ENCODE measurements at places on chromosomes 11 and 22. TPM values are rescaled to one million over a fixed set of nuclear protein-coding genes. Genes with fewer than 3 reads are reported as not detected.

GRCh38 chr22:29012952-29013351 lies 48.7 kb downstream of the C22orf31 start:
- H3K4me1 ChIP-seq, result peaks cover 7% of the 10 kb centered on the region
- peaks cover 2% of the 10 kb centered on the region for H3K36me3 ChIP-seq
- peaks cover 27% of the 10 kb centered on the region for H3K27me3 ChIP-seq
- no peak overlapping the region for H3K4me3 ChIP-seq
- no peak for DNase-seq
- H3K27ac ChIP-seq, result no peak overlapping the region

DNAJB7 gene
- total RNA-seq, result not detected

- H3K27ac ChIP-seq, result no peak overlapping the region
- H3K4me3 ChIP-seq, result no peak overlapping the region
- H3K36me3 ChIP-seq, result no peaks in the 10 kb centered on the region
- peaks cover 12% of the 10 kb centered on the region for H3K4me1 ChIP-seq
- H3K27me3 ChIP-seq, result peaks cover 54% of the 10 kb centered on the region
Measured at GRCh38 chr22:48908547-48908946, 919.1 kb downstream of the BRD1 start.

GRCh38 chr11:115518983-115519628 lies 14.9 kb upstream of the CADM1 start:
- H3K4me1 ChIP-seq, result no peaks in the 10 kb centered on the region
- no peak overlapping the region for H3K4me3 ChIP-seq
- no peak for DNase-seq
- H3K36me3 ChIP-seq, result peaks cover 4% of the 10 kb centered on the region
- peaks cover 13% of the 10 kb centered on the region for H3K27me3 ChIP-seq
- H3K27ac ChIP-seq, result no peak overlapping the region

GRCh38 chr22:35480627-35481550 lies 59.7 kb upstream of the RASD2 start:
- DNase-seq, result no peak
- H3K4me1 ChIP-seq, result no peaks in the 10 kb centered on the region

GRCh38 chr11:69538854-69539253 lies 57.4 kb downstream of the LINC01488 start:
- no peak for DNase-seq
- H3K27ac ChIP-seq, result no peak overlapping the region
- no peaks in the 10 kb centered on the region for H3K36me3 ChIP-seq
- H3K4me1 ChIP-seq, result peaks cover 9% of the 10 kb centered on the region

GRCh38 chr11:66068923-66069714 lies 953 bp upstream of the PACS1 start:
- H3K4me3 ChIP-seq, result peak overlapping the region; percentile 97
- no peaks in the 10 kb centered on the region for H3K27me3 ChIP-seq
- H3K4me1 ChIP-seq, result peaks cover 52% of the 10 kb centered on the region
- peak; percentile 38 for DNase-seq
- H3K27ac ChIP-seq, result peak overlapping the region; percentile 98

GRCh38 chr22:49192180-49192856 lies 635.4 kb downstream of the BRD1 start:
- no peak overlapping the region for H3K4me3 ChIP-seq
- H3K27me3 ChIP-seq, result peaks cover 18% of the 10 kb centered on the region
- no peaks in the 10 kb centered on the region for H3K36me3 ChIP-seq
- no peak overlapping the region for H3K27ac ChIP-seq

GRCh38 chr11:56917708-56918400 lies 70.9 kb upstream of the OR5AK2 start:
- no peak overlapping the region for H3K27ac ChIP-seq
- H3K27me3 ChIP-seq, result peaks cover 5% of the 10 kb centered on the region
- DNase-seq, result no peak

OR52N4 gene
- 2.6 TPM for total RNA-seq

GRCh38 chr11:75376175-75376574 lies 23.1 kb upstream of the RPS3 start:
- H3K4me3 ChIP-seq, result no peak overlapping the region
- no peak for DNase-seq
- no peaks in the 10 kb centered on the region for H3K27me3 ChIP-seq
- no peaks in the 10 kb centered on the region for H3K36me3 ChIP-seq

DNA sequence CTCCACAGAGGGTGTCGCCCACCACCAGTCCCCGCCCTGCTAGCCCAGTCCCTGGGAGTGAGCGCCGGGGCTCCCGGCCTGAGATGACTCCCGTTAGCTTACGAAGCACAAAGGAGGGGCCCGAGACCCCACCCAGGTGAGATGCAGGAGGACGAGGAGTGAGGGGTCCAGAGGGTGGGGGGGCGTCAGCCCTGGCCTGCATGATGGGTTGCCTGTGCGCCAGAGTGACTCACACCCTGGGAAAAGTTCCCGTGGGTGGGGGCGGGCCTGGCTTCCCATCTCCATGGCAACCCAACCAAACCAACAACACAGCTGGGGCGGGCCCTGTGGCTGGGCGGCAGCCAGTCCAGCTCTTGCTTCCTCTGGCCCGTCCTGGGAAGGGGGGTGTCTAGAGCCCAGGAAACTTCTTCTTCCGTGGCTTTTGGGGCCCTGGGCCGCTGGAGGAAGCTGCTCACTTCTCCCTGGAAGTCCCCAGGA lies 4.5 kb downstream of the GAS2L1 start:
- H3K36me3 ChIP-seq, result no peaks in the 10 kb centered on the region
- H3K4me1 ChIP-seq, result peaks cover 36% of the 10 kb centered on the region
- no peak overlapping the region for H3K27ac ChIP-seq
- peaks cover 49% of the 10 kb centered on the region for H3K27me3 ChIP-seq
- no peak overlapping the region for H3K4me3 ChIP-seq

NNMT gene
- total RNA-seq, result not detected

GRCh38 chr11:88508759-88509581 lies 171.4 kb upstream of the CTSC start:
- peaks cover 19% of the 10 kb centered on the region for H3K4me1 ChIP-seq
- DNase-seq, result no peak
- H3K27ac ChIP-seq, result no peak overlapping the region
- H3K36me3 ChIP-seq, result peaks cover 10% of the 10 kb centered on the region
- peaks cover 60% of the 10 kb centered on the region for H3K27me3 ChIP-seq

PRAME gene
- not detected for total RNA-seq

PKP3 gene
- 0.16 TPM for total RNA-seq

- no peak for DNase-seq
- peaks cover 53% of the 10 kb centered on the region for H3K36me3 ChIP-seq
- peak overlapping the region; percentile 63 for H3K27ac ChIP-seq
- no peaks in the 10 kb centered on the region for H3K27me3 ChIP-seq
- peaks cover 40% of the 10 kb centered on the region for H3K4me1 ChIP-seq
Measured at GRCh38 chr11:2480874-2481220, 36.0 kb downstream of the KCNQ1 start.

GRCh38 chr22:29641700-29642330 lies 38.4 kb downstream of the NF2 start:
- H3K4me1 ChIP-seq, result peaks cover 1% of the 10 kb centered on the region
- H3K27ac ChIP-seq, result no peak overlapping the region
- no peaks in the 10 kb centered on the region for H3K27me3 ChIP-seq

DNA sequence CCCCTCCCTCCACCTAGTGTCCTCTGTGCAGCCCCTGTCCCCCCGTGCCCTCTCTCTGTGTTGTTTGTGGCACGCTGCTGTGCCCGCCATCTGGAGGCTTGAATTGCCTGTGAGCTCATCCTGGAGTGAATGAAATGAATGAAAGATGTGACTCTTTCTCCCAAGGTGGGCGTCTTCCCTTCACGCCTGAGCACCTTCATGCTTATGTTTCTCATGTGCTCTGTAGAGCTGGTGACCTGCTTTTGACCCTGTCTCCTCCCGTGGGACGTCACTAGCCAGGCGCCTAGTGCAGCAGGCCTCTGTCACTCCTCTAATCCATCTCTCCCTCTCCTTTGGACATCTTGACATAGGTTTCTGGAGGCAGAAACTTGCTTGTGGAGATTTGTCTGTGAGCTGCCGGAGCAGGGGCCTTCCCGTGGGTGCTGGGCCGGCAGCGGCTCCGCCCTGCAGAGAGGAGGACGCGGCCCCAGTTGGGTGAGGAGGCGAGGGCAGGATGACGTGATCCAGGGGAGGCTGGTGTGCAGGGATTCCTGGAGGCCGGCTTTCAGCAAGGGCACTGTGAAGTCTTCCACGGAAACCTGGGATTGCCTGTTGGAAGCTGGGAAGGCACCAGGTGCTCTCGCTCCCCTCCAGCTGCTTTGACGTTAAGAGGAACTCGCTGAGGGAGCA lies 40.6 kb downstream of the MUC6 start:
- no peaks in the 10 kb centered on the region for H3K36me3 ChIP-seq
- no peak for DNase-seq
- no peak overlapping the region for H3K4me3 ChIP-seq
- H3K27me3 ChIP-seq, result no peaks in the 10 kb centered on the region

- no peak overlapping the region for H3K27ac ChIP-seq
- H3K36me3 ChIP-seq, result no peaks in the 10 kb centered on the region
- no peak overlapping the region for H3K4me3 ChIP-seq
- no peak for DNase-seq
Measured at GRCh38 chr11:11981364-11981763, 27.1 kb downstream of the DKK3 start.

DNA sequence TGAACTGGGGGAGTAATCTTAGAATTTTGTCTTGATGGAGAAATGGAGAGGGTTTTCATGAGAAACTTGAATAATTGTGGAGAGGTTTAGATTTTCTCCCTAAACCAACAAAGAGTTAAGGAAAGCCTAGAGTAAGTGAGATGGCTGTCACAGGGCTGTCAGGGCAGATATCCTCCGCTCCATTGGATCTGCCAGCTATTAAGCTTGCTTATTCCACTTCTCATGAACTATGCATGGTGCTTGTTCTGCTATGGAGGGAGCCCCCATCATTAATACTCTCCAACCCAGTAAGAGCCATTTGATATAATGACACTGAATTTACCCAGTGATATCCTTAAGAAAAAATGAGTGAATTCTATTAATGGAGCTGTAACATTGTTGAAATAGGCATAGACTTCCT lies 342.8 kb upstream of the MTNR1B start:
- no peak overlapping the region for H3K4me3 ChIP-seq
- H3K27me3 ChIP-seq, result no peaks in the 10 kb centered on the region
- no peaks in the 10 kb centered on the region for H3K36me3 ChIP-seq
- DNase-seq, result no peak
- no peaks in the 10 kb centered on the region for H3K4me1 ChIP-seq

GRCh38 chr22:24805790-24806662 lies at the start of gene SGSM1:
Gene SGSM1, plus strand, starts transcription at chr22:24806211. Its CDS starts 115 bp downstream, at chr22:24806326.
- H3K36me3 ChIP-seq, result no peaks in the 10 kb centered on the region
- H3K27ac ChIP-seq, result peak within 1 kb of the TSS; percentile 61
- H3K27me3 ChIP-seq, result peaks cover 3% of the 10 kb centered on the region
- H3K4me1 ChIP-seq, result peaks cover 7% of the 10 kb centered on the region
- peak within 1 kb of the TSS; percentile 77 for H3K4me3 ChIP-seq
- peak; percentile 57 for DNase-seq

DNA sequence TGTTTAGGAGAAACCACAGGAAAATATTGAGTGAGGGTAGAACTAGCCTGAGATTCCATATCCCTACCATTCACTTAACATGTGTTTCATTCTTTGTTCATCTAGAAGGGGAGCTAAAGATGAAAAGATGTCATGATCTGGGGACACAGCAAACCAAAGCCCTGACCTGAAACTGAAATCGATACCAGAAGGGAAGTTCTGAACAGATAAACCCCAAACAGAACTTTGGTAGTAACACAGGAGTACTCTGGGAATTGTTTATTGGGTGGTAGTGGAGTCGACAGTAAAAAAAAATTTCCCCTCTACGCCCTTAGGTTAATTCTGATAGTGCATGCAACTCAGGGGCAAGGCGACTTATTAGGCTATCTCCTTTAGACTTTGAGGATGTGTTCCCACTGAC lies 27.2 kb downstream of the OR2AT4 start:
- H3K4me1 ChIP-seq, result no peaks in the 10 kb centered on the region
- H3K27ac ChIP-seq, result no peak overlapping the region
- DNase-seq, result no peak
- H3K36me3 ChIP-seq, result no peaks in the 10 kb centered on the region
- no peak overlapping the region for H3K4me3 ChIP-seq

OR8A1 gene
- total RNA-seq, result not detected

DNA sequence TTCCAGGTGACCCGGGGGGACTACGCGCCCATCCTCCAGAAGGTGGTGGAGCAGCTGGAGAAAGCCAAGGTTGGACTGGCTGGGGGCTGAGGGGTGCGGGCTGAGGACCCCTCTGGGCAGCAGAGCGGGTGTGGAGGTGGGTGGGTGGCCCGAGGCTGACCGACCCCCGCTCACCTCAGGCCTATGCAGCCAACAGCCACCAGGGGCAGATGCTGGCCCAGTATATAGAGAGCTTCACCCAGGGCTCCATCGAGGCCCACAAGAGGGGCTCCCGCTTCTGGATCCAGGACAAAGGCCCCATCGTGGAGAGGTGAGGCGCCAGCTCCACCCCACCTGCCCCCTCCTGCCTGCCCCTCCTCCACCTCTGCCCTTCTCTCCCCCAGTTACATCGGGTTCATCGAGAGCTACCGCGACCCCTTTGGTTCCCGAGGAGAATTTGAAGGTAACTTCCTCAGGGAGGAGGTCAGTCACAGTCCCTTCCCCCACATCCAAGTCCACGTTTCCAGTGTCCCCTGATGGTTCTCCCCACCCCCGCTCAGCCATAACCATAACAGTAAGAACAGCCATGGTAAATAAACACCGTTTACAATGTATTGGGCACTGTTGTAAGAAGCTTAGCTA lies 11.2 kb downstream of the DPP3 start:
- H3K27me3 ChIP-seq, result no peaks in the 10 kb centered on the region
- DNase-seq, result no peak
- no peak overlapping the region for H3K4me3 ChIP-seq
- H3K4me1 ChIP-seq, result no peaks in the 10 kb centered on the region
- peaks cover 8% of the 10 kb centered on the region for H3K36me3 ChIP-seq

PACS1 gene
- total RNA-seq, result 317 TPM
